RPMI7951 (cell line): ENCODE measurements at places on chromosomes 16 and 17. TPM values are rescaled to one million over a fixed set of nuclear protein-coding genes. Genes with fewer than 3 reads are reported as not detected.

The KRT10 gene
- total RNA-seq, result 19.7 and 26.7 TPM in 2 replicates

The ST6GALNAC1 gene
- not detected in 2 replicates for total RNA-seq

The ITGAD gene
- total RNA-seq, result not detected in 2 replicates

The CPHXL2 gene
- not detected in 2 replicates for total RNA-seq

The SLFN11 gene
- 32.7 and 41.2 TPM in 2 replicates for total RNA-seq

The AATK gene
- not detected in 2 replicates for total RNA-seq

The GRAP gene
- total RNA-seq, result not detected in 2 replicates

The SPNS3 gene
- total RNA-seq, result not detected in 2 replicates
